ENCODE measurements at places on chromosomes 1 and 21.

DNA sequence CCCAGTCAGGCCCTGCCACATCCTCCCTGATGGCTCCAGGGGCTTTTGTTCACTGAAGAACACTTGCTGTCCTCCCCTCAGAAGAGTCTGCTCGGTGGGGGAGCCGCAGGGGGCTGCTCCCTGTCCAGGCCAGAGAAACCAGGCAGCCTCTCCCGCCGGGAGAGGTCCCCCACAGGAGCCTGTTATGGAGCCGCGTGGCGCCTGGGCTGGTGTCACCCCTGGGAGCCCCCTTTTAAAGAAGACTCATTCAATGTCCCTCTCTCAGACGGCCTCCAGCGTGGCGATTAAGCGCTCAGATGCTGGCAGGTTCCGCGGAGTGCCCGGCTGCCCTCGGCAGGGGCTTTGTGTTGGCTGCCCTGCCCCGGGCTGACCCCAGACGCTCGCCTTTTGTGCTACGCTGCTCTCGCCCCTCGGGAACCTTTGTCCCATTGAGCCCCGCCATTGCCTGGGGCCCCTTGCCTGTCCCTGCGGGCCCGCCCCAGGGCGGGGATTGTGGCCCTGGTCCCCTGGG, 43.1 kb downstream of the SKI start:
- no peak for ATAC-seq

DNA sequence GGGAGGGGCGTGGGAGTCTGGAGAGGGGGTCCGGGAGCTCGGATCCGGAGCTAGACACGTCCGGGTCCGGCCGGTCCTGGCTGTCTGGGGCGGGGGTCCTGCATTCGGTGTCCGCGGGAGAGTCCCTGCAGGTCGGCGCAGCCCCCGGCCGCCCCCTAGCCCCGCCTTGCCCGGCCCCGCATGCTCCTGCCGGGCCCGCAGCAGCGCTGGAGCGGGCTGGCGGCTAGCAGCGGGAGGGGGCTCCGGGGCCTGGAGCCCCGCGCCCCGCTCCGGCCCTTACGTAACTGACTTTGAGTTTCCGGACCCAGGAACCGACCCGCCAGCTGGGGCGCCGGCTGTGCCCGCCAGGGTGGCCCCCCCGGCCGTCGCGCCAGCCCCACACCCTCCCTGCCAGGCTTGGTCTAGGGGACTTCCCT, 26.9 kb upstream of the EPB41 start:
- ATAC-seq: no peak

- no peak for ATAC-seq
Observed at GRCh38 chr1:169475806-169476387, 9.8 kb downstream of the SLC19A2 start.

- no peak for ATAC-seq
Observed at GRCh38 chr1:99119188-99119587, 114.5 kb upstream of the PLPPR5 start.

- ATAC-seq: no peak
Observed at GRCh38 chr1:64291931-64292330, 88.5 kb downstream of the UBE2U start.

- no peak for ATAC-seq
Observed at GRCh38 chr1:223147873-223148272, 4.8 kb upstream of the TLR5 start.

DNA sequence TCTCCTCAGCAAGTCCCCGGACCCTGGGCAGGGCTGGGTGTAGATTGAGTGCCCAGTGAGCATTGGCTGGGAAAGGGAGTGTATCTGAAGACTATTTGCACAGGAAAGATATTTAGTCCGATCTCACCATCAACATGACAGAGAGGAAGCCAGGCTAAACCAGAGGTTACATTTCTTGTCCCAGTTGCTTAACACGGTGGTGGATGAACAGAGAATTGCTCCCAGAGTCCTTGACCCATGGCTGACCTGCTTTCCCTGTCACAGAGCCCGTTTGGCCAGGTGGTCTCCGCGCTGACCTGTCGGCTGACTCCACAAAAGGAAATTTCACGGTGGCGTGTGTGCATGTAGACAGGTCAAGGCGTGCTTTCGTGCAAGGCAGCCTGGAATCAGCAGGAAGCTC, 83.5 kb downstream of the BEND5 start:
- no peak for ATAC-seq

DNA sequence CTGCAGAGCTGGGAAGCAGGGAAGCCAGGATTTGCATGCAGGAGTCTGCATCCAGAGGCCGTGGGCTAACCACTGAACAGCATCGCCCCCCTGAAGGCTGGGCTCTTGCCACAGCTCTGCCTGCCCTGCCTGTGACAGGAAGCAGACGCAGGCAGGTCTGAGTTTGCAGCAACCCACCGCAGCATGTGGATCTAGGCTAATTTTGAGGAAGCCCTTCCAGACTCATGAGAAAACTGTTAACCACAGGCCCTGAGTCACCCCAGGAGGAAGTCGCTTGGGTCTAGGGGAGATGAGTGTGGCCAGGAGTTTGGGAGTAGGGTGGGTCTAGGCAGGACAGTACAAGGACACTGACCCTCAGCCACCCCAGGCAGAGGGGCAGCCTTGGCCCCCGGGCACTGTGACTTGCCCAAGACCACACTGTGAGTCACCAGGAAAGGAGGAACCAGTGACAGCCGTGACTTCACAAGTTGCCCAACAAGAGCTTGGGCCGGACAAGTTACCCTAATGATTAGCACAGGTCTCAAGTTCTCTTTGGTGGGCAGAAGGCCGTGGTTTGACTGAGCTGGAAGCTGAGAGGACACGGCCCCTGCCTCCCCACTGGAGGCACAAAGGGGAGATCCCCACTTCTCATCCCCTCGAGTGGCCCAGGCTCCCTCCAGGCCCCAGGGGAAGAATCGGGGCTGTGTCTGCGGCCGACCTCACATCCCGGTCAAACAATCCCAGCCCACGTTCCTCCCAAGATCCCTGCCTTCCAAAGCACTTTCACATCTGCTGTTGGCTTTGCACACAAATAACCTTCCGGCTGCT, 826 bp downstream of the LAPTM5 start:
- ATAC-seq: peak; percentile 70

DNA sequence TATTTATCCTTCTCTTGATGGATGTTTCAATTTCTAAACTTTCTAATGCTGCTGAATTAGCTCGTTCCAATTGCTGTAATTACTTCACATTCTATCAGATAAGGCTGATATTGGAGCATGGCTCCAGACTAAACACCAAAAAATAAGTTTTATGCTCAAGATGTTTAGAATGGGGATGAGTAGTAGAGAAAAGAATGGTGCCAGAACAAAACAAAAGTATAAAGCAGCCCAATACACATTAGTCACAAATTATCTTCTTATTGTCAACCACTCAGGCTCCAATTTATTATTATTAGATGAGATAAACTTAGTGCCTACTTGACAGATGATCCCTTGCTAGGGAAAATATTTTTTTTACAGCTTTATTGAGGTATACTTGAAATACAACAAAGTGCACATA, 21.8 kb downstream of the ATPAF1 start:
- no peak for ATAC-seq

- ATAC-seq: no peak
Observed at GRCh38 chr1:17671741-17672140, 83.4 kb upstream of the ACTL8 start.

DNA sequence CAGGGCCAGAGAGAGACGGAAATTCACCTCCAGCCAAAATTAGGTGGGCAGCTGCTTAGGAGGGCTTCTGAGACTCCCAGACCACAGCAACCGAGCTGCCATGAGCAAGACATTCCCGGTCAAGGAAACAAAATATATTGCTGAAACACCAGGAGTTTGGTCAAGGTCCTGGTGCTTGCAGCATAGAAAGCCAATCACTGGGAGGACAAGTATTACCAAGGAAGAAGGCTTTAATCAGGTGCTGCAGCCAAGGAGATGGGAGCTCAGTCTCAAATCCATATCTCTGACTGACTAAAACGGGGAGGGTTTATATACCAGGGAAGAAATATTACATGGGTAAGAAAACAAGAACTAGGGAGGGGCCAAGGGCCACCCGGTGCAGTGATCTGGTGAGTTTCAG, 18.8 kb upstream of the TMEM125 start:
- ATAC-seq: no peak

GRCh38 chr1:16168622-16169360, 12.9 kb upstream of the EPHA2 start:
- peak; percentile 70 for ATAC-seq

- no peak for ATAC-seq
Observed at GRCh38 chr1:59122527-59122926, 174.4 kb upstream of the FGGY start.

DNA sequence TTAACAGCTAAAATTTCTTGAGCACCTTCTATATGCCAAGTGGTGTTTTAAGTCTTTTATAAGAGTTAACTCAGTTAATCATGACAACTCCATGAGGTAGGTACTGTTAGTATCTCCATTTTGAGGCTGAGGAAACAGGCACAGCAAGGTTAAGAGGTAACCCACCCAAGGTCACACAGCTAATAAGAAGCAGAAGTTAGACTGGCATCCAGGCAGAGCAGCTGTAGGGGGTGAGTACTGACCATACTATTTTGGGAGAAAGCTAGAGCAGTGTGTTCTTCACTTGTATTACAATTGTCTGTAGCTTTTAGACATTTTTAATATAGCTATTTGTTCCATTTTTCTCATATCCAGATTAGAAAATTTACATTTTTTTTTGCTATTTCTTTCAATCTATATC, 4.8 kb downstream of the ATP6V1G3 start:
- no peak for ATAC-seq

GRCh38 chr1:234592240-234592639, 17.7 kb downstream of the IRF2BP2 start:
- no peak for ATAC-seq

- ATAC-seq: no peak
Observed at GRCh38 chr1:30562559-30562958, 160.8 kb downstream of the MATN1 start.

DNA sequence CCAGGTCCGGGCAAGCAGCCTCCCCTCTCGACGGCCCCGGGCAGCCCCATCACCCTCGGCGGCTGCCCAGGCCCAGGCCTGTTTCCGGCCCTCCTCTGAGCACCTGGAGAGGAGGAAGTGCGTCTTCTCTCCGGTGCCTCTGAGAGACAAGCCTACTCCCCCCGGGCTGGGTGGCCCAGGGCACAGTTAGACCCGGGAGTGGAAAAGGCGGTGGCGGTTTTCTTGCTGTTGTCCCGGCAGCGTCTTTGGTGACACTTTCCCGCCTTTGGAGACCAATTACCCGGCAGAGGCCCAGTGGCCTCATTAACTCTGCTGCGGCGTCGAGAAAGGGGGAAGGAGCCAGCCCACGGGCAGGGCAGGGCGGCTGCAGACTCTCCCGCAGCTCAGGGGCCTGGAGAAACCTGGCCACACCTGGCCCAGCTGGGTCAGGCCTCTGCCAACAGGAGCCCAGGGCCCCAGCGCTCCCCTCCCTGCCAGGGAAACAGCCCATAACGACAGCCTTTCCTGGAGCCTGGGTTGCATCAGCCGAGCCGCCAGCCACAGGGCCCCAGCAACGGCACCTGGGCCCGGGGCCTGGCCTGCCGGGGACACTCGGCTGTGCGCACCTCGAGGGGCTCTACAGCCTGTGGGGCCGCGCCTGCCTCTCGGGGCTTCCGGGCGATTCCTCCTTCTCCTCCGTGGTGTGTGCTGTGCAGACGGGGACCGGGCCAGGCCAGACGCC, 28.4 kb upstream of the C1orf159 start:
- ATAC-seq: peak; percentile 91

- ATAC-seq: peak; percentile 12
Observed at GRCh38 chr1:231387770-231388669, 34.1 kb downstream of the EGLN1 start.

- ATAC-seq: no peak
Observed at GRCh38 chr1:35247256-35247655, 21.3 kb upstream of the ZMYM4 start.
